Activated T-cell treated with anti-CD3 and anti-CD28 coated beads, Interleukin-2, amount 50 U/mL, for 4 hours (primary cell): ENCODE measurements at places on chromosomes 5 and 9. TPM values are rescaled to one million over a fixed set of nuclear protein-coding genes. Genes with fewer than 3 reads are reported as not detected.

DNA sequence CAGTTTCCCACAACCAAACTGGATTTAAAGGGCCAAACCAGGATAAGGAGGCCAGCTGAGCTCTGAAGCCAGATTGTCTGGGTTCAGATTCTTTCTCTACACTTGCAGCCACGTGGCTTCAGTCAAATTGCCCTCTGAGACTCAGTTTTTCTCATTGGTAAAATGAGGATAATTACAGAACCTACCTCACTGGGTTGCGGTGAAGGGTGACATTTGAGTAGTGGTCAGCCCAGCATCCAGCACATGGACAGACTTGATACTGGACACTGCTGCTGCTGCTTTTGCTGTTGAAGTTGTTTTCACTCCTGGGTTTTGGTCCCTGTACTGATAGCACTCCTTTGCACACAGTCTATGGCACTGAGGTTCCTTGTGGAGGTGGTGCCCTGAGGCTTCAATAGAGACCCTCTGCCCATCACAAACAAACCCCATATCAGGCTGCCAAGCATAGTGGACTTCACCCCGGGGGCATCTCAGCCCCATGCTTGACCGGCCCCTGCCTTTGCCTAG, 25.7 kb upstream of the CDKN2AIPNL start:
- DNase-seq, result no peak

GRCh38 chr9:134566936-134567335, 74.7 kb upstream of the COL5A1 start:
- DNase-seq, result no peak

- DNase-seq, result no peak
These were observed 231.3 kb downstream of the ZSWIM6 start for GRCh38 chr5:61563401-61563800.

Gene F12
- total RNA-seq, result 5.7 TPM

Gene CCDC171
- total RNA-seq, result 0.63 TPM

Gene FGFR4
- total RNA-seq, result 2.7 TPM
